ENCODE measurements at places on chromosomes 3 and 15. TPM values are rescaled to one million over a fixed set of nuclear protein-coding genes. Genes with fewer than 3 reads are reported as not detected.

DNA sequence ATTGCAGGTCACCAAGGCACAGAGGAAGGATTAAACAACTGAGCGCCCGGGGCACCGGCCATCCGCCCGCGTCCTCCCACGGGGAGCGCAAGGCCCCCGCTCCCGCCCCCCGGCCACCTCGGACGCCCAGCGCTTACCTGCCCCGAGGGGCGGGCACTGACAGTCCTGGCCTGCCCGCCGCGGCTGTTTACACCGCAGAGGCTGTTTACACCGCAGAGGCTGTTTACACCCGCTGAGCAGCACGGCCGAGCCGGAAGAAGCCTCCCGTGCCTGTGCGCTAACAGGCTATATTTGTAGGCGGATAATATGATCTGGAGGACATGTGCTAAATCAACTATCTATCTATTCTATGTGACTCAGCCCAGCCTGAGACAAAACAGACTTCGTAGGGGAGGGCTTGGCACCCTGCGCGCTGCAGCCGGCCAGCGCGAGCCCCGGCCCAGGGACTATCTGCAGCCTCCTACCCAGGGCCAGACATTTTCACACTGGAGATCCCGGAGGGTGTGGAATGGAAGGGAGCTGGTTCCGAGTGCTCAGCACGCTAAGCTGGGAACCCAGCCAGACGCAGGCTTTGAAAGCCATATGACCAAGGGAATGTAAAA, at the start of gene LRRC2:
LRRC2 (minus strand) TSS at position 263 of the 602 bp plus-strand sequence. CDS start 14,711 bp downstream, outside the sequence.
- DNase-seq = peak; percentile 61

DNA sequence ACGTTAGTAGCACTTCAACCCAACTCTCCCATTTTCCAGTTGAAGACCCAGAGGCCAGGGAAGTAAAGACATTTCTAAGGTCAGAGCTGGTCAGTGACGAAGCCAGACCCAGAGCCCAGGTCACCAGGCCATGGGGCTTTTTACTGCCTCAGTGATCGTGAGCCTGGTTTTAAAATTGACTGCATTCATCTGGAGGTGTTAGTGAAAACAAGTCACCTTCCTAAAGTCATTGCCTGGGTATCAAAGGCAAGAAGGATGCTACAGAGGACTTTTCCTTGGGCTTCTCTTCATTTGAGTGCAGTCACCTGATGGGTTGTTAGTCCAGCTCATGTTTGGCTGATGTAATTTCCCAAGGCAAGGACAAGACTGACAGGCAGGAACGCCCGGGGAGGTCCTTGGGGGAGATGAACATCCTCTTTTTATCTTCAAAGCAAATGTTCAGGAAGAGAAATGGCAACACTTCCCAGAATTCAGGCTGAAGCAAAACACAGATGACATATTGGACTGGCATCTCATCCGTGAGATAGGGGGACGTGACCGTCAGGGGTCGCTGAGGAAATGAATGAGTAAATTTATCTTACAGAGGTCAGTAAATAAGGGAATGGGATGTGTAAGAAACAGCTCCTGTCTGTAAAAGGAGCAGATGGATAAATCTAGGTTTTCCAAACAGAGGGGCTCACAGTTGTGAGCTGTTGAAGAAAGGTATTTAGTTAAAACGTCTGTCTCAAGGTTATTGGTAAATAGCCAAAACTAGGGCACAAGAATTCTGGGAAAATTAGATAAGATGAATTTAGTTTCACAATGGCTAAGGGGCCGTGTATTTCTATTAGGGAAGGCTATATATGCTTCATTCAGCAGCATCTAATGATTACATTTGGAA, 201.2 kb downstream of the OPA1 start:
- DNase-seq = no peak

DNA sequence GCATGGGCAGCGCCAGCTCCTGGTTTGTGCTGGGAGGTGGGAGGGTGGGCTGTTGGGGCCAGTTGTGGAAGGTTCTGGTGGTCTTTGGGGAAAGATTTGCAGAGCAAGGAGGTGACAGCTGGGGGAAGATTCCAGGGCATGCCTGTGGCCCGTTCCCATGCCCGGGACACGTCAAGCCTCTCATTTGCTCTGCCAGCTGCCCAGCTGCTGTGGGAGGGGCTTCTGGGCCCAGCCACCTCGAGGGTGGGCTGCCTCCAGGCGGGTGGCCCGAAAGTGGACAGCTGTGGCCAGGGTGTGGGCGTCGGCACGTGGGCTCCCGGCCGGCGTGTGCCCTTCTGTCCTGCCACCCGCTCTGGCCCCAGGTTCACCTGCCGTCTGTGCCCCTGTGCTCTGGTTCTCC, 17.2 kb downstream of the PLXNA1 start:
- DNase-seq = no peak

ZNF770 gene
- total RNA-seq = 47.6 TPM

CXCR6 gene
- 0.50 TPM for total RNA-seq

EOMES gene
- total RNA-seq = not detected

CASR gene
- not detected for total RNA-seq

Data from psoas muscle (tissue), 8 donors.